ENCODE measurements at places on chromosomes 1 and 21.

GRCh38 chr1:9253004-9253403 lies 18.4 kb downstream of the H6PD start:
- no peak for DNase-seq

DNA sequence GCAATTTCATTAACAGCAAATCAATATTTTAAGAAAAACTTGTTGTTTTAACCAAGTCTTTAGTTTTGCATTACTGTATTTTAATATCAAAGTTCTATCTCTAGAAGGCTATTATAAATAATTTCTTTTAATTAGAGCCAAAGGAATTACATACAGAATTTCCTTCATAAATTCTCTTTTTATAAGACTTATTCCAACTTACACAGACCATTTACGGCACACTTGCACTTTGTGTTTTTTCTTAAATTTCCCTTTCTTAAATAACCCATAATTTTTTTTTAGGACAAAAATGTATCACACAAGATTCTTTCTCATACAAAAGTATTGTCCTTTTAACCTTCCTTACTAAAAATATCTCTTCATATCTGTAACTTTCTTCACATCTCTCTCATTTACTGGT lies 458.5 kb upstream of the CHRM3 start:
- no peak for DNase-seq

DNA sequence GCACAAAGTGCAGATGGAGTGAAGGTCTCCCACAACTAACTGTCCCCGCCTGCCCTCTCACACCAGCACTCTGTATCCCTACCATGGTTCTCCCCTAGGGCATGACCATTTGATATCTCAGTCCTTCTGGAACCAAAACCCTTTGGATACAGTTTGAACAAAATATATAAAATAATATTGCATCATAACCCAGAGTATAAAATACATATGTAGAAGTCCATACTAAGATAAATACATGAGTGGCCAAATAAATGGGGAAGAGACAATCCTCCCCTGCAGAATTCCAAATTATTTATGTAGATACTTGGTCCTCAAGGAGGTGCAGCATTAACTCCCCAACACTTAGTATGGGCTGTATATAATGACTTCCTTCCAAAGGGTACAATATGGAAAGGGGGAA lies 207.4 kb downstream of the RRAGC start:
- no peak for DNase-seq

GRCh38 chr1:197320991-197321531 lies 53.0 kb downstream of the CRB1 start:
- no peak for DNase-seq

GRCh38 chr21:14712121-14712715 lies 166.1 kb upstream of the SAMSN1 start:
- no peak for DNase-seq

GRCh38 chr1:116148967-116149366 lies 37.8 kb downstream of the MAB21L3 start:
- no peak for DNase-seq

- no peak for DNase-seq
Observed at GRCh38 chr1:244246334-244246733, 195.3 kb downstream of the ZBTB18 start.

DNA sequence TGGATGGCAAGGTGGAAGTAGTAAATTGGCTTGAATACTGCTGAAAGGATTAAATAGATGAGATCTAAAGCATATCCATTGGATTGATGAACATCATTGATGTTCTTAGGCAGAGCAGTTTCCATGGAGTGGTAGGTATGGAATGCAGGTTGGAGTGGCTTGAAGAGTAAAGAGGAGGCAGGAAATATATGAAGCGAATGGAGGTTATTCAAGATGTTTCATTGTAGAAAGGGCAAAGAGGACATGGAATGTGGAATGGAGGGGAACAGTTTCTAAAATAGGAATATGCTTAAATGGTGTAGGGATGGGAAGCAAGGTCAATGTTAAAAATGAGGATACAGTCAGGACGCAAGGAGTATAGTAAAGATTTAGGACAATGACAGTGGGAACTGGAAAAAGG lies 6.1 kb downstream of the OSBPL9 start:
- no peak for DNase-seq

DNA sequence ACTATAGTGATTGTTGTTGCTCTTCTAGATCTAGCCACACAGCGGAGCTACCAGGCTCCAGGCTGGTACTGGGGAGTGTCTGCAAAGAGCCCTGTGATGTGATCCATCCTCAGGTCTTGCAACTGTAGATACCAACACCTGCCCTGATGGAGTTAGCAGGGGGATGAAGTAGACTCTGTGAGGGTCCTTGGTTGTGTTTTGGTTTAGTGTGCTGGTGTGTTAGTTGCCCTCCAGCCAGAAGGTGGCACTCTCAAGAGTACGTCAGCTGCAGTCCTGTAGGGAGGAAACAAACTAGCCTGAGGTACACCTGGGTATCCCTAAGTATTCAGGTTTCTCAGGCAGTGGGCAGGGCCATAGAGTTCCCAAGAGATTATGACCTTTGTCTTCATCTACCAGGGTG lies 81.2 kb upstream of the TMPRSS2 start:
- DNase-seq, result no peak

DNA sequence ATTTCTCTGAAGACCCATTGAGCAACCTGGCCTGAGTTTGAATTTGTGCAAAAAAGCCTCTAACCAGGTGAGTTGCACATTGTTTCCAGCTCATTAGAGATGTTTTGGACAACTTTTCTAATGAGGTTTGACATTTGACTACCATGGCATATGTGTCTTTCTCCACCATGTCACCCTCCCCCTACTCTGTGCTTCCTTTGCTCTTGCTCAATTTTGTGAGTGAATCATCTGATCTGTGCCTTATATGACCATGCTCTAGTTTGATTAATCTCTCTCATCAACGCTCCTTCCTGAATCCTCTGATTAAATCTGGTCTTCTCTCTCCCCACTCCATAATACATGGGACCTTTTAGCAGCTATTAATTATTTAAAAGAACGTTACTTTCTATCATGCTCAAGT lies 144.8 kb upstream of the SAMSN1 start:
- DNase-seq, result no peak

DNA sequence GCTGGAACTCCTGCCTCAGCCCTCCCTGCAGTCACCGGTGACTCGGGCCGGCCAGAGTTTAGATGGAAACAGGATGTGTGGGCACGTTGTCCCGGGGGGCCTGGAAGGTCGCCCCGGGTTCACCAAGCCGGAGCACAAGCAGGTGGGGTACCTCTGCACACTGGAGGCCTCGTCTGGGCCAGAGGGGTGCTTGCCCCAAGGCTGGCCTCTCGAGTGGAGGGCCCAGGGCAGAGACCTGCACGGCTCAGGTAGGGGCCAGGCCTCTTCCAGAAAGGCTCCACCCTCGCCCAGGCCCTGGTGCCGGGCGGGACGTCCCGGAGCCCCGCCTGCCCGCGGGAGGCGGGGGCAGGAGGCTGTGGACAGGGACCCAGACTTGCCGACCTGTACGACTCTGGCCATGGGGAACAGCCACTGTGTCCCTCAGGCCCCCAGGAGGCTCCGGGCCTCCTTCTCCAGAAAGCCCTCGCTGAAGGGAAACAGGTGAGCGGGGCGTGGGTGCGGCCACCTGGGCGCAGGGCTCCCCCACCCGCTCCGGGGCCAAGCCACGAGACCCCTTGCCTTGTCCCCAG lies at the start of gene PLEKHN1:
PLEKHN1 (plus strand) TSS at position 348 of the 569 bp plus-strand sequence; CDS start at position 398, 50 bp downstream.
- DNase-seq, result no peak

- DNase-seq, result peak; percentile 78
Observed at GRCh38 chr1:40078512-40079333, 18.3 kb downstream of the PPT1 start.

DNA sequence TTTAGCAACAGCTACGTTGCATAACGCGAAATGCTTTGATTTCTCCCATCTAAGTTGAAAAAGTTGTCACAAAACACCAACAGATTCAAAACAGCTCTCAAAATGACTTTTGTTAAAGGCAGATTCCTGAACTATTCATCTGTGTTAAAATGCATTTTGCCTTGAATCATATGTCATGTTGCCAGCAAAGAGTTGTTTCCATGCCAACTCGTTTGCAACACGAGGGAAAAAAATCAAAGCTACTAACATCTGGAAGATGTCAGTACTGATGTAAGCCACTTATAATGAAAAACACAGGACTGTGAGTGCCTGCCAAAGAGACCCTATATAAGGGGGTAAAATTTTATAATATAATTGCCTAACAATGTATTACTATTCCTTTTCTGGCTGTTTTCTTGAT lies 182.7 kb upstream of the PTBP2 start:
- DNase-seq, result peak; percentile 8

DNA sequence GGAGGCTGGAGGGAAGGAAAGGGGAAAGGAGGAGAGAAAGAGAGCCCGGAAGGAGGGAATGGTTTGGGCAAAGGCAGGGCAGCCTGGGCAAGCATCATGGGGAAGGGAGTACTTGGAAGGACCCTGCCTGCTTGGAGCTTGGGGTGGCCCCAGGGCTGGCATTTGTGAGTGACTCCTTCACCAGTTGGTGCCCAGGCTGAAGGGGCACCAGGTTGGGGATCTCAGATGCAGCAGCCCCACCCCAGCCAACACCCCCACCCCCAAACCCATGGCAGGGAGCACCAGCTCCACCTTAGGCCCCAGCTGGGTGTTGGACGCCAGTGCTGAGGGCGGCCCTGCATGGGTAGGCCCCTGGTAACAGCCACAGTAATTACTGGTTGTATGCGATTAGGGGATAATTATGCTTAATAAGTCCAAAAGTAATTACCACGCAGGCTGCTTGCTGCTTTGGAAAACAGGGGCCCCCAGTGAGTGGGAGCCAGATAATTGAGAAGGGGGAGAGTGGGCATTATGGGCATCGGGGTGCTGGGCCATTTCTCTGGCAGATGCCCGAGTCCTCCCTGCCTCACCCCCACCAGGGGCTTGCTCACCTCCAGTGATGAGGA lies 78.3 kb downstream of the VWA5B1 start:
- no peak for DNase-seq

DNA sequence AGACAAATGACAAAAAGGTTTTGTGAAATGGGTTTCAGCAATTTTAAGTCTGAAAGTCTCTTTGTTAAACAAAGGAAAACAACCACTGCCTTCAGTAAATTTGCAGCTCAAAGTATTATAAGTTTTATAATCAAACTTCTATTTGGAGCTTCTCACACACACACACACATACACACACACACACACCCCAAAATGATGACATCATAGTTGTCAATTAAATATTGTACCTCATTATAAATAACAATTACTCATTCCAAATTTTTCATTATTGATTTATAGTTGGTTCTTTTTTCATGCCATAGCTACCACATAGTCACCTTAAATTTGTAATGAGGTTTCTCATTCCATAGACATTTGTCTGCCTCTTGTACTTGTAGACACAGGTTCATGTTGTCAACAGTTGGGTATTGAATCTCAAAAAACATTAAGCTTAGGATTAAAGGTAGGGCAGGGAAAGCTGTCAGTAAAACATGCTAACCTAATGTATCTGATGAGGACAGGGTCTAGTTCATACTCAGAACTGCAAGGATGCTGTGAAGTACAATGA lies 2.4 kb upstream of the SERTAD4 start:
- DNase-seq, result no peak

GRCh38 chr1:59429656-59430055 lies 132.8 kb downstream of the FGGY start:
- DNase-seq, result no peak

DNA sequence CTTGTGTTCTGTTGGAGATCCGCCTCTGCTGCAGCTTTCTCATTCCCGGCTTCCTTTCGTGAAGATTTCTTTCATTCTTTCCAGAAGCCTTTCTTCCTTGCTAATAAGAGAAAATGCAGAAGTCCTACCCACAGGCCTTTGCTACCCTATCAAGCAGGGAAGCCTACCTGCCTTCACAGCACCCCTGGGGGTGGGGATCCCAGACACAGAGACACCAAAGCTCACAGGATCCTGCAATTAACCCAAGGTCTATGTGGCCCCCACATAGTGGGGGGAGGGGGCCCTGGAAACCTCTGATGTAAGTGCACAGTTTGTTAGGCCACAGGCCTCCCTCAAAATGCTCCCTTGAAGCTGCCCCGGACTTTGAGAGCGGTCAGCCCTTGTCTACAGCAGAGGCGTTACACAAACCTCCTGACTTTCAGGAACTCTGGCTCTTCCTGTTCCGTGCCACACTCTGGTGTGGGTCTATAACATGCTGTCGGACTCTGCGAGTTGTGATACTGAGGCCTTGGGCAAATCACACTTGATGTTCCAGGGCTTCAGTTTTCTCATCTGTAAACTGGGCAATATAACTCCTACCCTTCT lies 31.2 kb downstream of the NKAIN1 start:
- DNase-seq, result no peak

DNA sequence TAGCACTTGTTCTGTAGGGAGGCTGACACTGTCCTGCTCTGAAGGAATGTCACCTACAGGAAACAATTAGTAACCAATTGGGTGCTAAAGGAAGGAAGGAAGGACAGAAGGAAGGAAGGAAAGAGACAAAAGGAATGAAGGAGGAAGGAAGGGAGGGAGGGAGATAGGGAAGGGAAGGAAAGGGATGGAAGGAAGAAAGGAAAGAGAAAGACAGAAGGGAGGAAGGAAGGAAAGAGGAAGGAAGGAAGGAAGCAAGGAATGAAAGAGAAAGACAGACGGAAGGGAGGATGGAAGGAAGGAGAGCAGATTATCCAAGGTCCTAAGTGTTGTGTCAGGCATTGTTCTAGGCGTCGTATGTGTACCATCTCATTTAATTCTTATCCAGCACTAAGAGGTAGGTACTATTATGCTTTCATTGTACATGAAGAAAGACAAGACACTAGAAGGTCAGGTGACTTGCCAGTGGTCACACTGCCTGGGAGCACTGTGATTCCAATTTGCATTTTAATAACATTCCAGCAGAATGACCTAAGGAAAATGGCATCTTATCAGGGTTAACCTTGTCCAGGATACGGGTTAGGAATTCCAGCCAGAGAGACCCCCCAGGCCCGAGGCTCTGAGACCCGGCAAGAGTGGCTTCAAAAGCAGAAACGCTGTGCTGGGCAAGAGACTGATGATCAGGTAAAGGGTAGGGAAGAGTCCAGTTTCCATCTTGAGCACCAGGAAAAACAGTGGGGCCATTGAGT lies 29.6 kb downstream of the CLIC6 start:
- no peak for DNase-seq

- no peak for DNase-seq
Observed at GRCh38 chr21:14321042-14321441, 61.9 kb downstream of the HSPA13 start.

- no peak for DNase-seq
Observed at GRCh38 chr21:22898051-22898665, 1899.9 kb downstream of the NCAM2 start.

GRCh38 chr21:44649521-44650100 lies 3.4 kb downstream of the KRTAP10-11 start:
- no peak for DNase-seq

DNA sequence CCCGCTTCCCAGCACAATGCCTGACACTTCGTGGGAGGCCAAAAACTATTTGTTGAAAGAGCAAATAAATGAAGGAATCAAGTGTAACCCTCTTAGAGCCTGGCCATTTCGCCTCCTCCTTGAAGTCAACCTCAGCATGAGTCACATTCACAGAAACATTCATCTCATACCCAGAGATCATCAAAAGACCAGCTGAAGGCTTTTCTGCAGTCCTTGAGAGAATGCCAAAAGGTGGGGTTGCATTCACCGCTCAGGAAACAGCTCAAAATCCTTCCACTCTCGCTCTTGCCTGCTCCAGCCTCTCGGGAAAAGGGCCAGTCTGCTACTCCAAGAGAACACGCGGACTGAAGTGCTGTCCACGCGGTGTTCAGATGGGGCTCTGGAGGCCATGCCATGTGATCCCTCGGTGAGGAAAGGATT lies 90.0 kb downstream of the VWA5B1 start:
- no peak for DNase-seq
